T-helper 2 cell treated with Interferon-gamma antibody and Interleukin-4, amounts not matched to agents 5 μg/mL and 100 μg/mL, for 36 hours (primary cell): ENCODE measurements at places on chromosomes 4 and X.
A peak's percentile ranks its signal among the peaks of the same experiment; 100 is the strongest.

DNA sequence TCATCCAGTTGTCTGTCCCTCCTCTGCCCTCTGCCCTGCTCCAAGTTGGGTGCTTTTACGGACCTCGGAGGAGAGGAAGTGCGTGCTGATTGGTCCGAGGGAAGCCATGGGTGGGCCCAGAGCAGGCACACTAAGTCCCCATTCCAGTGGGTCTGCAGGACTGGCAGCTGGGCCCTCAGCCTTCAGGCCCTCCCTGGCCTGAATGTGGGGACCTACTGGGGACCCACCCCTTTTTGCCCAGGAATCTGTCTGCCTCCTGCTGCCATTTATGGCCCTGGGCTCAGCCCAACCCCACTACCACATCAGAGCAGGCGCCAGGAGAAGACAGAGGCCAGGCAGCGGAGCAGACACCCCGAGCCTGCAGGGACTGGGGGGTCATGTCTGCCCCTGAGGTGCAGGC, 169.6 kb downstream of the TEX13A start:
- no peaks in the 10 kb centered on the region for H3K36me3 ChIP-seq
- H3K4me1 ChIP-seq: no peaks in the 10 kb centered on the region
- H3K27me3 ChIP-seq: no peaks in the 10 kb centered on the region
- no peak overlapping the region for H3K27ac ChIP-seq

DNA sequence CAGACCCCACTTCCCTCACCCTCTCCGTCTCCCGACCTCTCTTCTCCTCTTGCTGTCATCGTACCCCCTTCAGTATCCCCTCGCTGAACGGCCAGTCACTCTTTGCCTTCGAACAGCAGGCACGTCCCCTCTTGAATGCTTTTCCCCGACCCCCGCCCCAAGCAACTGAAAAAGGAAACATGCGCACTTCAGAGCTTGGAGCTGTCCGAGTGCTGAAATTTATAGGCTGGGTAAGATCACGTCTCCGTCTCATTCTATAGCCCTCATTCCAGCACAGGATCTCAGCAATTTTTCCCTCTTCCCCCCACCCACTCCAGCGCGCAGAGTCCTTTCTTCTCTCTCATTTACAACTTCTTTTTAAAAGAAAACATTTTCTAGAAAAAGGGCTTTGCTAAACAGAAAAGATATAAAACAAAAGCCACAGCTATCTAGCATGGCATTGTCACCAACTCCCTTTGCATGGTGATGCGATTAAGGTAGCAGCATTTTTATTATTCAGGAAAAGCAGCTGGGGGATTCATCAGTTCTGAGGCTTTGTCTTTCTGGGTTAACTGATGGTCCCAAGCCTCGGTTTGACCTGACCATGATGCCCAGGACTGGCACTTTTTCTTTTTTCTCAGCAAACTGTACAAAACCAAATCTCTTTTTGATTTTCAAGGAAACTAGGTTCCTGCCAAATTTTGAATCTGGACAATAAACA, at the start of gene GLRA2:
GLRA2 (plus strand) TSS at position 247 of the 700 bp plus-strand sequence. CDS start 522 bp downstream, outside the sequence.
- peaks cover 1% of the 10 kb centered on the region for H3K4me1 ChIP-seq
- no peak for DNase-seq
- H3K27me3 ChIP-seq: peaks cover 3% of the 10 kb centered on the region
- no peak within 1 kb of the TSS for H3K4me3 ChIP-seq

DNA sequence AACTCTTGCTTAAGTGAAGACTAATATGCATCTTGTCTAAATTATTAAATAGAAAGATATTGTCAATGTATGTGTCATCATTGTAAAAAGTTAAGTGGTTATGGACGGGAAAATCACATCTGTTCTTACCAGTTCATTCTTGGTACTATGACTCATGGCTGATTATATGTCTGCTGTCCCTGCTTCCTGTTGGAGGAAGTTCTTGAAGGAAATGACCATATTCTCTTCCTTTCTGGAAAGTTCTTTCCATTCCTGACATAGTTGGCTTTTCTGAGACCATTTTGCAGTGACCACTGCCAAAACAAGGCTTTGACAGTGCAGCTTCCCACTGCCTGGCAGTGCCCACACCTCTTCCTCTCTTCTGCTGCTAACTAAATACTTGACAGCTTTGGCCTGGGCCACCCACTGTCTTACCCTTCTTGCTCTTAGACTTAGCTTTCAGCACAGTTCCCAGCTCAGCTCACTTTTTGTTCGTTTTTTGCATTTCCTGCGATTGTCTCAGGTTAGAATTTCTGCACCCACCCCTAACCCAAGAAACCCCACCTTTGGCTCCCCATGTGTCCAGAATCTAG, 13.2 kb upstream of the CLDN24 start:
- H3K4me1 ChIP-seq: peaks cover 5% of the 10 kb centered on the region
- H3K27ac ChIP-seq: no peak overlapping the region
- no peak for DNase-seq
- H3K4me3 ChIP-seq: no peak overlapping the region
- no peaks in the 10 kb centered on the region for H3K27me3 ChIP-seq

- H3K4me3 ChIP-seq: no peak overlapping the region
- H3K36me3 ChIP-seq: peaks cover 4% of the 10 kb centered on the region
- H3K27me3 ChIP-seq: no peaks in the 10 kb centered on the region
- peaks cover 19% of the 10 kb centered on the region for H3K4me1 ChIP-seq
Measured at GRCh38 chrX:47577901-47578300, 4.3 kb upstream of the TIMP1 start.

DNA sequence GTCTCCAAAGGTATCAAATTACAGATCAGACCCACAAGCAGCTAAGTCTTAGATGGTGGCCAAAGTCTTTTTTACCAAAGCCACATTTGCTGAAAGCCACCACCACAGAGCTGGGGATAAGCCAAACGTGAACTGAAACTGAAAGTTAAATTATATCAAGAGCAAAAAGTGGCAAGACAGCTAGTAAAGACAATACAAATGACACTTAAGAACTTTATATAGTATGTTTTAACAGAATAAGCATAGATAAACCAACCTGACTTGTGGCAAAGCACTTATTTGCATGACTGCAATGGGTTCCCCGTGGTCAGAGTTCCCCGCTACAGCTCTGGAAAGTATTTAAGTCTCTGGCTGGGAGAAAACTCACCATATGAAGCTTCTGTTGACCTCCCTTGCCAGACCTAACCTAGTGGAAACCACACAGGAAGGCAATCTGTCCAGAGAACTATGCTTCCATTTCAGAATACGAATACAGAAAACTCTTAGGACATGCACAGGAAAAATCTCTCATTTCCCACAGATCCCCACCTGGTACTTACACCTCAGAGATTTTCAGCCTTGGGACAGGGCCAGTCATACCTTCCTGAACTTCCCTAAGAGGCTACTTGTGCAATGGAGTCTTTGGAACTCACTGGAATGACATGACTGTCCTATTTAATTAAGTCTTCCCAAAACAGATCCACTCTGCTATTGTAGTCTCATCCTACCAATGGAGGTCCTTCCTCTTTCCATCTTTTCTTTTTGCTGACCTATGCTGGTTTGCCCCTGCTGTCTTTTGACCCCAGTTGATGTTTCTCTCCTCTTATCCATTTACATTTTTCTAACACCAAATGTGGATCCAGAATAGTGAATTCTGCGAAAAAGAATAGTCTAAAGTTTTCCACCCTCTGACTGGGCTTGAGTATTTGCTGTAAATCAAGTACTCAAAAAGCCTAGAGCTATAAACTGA, 225.1 kb downstream of the NR3C2 start:
- no peaks in the 10 kb centered on the region for H3K36me3 ChIP-seq
- peaks cover 18% of the 10 kb centered on the region for H3K4me1 ChIP-seq
- H3K4me3 ChIP-seq: peak overlapping the region; percentile 56

DNA sequence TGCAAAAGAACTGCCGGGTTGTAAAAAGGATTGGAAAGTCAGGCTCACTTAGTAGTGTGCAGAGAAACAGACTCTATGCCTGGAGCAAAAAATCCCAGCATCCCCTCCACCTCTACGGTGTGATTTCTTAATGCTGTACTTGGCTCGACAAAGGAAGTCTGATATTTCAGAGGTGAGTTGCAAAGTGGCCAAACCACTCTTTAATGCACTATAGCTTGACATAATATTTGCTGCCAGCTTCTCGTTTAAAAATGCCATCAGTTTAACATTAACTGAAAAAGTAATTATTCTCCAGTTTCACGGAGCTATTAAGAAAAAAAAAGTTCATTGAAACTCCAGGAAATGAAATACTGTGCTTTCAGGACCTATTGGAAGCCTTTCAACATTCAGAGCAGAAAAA, 448.3 kb upstream of the ZFP42 start:
- no peak overlapping the region for H3K27ac ChIP-seq
- no peak overlapping the region for H3K4me3 ChIP-seq
- no peaks in the 10 kb centered on the region for H3K27me3 ChIP-seq
- H3K36me3 ChIP-seq: no peaks in the 10 kb centered on the region

GRCh38 chr4:10173037-10173753, 56.6 kb upstream of the WDR1 start:
- no peak overlapping the region for H3K27ac ChIP-seq
- DNase-seq: no peak
- no peaks in the 10 kb centered on the region for H3K36me3 ChIP-seq
- H3K27me3 ChIP-seq: peaks cover 3% of the 10 kb centered on the region
- no peak overlapping the region for H3K4me3 ChIP-seq

- no peaks in the 10 kb centered on the region for H3K36me3 ChIP-seq
- no peak overlapping the region for H3K27ac ChIP-seq
- H3K4me1 ChIP-seq: no peaks in the 10 kb centered on the region
- no peak overlapping the region for H3K4me3 ChIP-seq
- DNase-seq: no peak
Measured at GRCh38 chrX:16250296-16250695, 83.0 kb downstream of the MAGEB17 start.

DNA sequence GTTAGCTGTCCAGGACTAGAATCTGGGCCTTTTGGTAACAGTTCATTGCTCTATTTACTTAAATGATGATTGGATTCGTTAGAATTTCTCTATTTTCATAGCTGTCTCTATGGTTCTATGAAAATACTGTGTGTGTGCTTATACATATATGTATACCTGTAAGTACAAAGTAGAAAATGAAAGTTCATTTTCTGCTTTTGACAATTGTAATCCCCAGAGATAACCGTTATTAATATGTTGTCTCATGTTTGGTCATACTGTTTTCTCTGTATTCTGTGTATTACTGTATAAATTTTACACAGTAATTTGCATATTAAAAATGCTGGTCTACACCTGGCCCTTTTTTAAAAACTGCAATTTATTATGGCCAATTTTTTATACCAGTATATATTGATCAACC, 55.4 kb downstream of the CLCN3 start:
- H3K36me3 ChIP-seq: peaks cover 16% of the 10 kb centered on the region
- DNase-seq: no peak
- H3K27ac ChIP-seq: no peak overlapping the region
- H3K4me3 ChIP-seq: no peak overlapping the region
- peaks cover 3% of the 10 kb centered on the region for H3K4me1 ChIP-seq

- no peaks in the 10 kb centered on the region for H3K27me3 ChIP-seq
- no peak overlapping the region for H3K4me3 ChIP-seq
- no peak for DNase-seq
- H3K36me3 ChIP-seq: no peaks in the 10 kb centered on the region
Measured at GRCh38 chrX:29295987-29296680, 708.9 kb downstream of the IL1RAPL1 start.
